T-helper 2 cell (primary cell): ENCODE measurements at places on chromosomes 12 and 14.

DNA sequence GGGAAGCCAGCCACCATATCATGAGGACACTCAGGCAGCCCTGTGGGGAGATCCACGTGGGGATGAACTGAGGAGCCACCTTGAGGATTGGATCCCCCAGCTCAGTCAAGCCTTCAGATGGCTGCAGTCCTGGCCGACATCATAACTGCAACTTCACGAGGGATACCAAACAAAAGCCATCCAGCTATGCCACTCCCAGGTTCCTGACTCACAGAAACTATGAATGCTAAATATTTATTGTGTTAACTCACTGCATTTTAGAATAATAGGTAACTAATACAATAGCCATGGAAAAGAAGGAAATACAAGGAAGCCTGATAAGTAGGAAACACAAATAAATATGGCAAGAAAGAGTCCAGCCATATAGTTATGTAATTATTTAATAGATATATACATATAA is 42.1 kb upstream of the FAM222A start:
- DNase-seq, result no peak

DNA sequence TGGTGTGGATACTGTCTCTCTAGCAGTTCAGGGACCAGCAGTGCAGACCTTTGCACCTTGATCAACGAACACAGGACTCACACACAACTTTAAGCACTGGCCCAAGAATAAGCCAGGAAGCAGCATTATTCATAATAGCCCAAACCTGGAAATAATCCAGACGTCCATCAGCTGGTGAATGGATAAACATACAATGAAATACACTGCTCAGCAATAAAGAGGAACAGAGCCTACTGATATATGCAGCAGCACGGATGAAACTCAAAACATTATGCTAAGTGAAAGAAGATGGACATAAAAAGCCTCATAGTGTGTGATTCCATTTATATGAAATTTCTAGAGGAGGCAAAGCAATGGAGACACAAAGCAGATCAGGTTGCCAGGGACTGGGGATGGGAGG is 303.9 kb upstream of the FKBP4 start:
- DNase-seq, result no peak

- DNase-seq, result no peak
Measured at GRCh38 chr14:86404425-86404824, 874.5 kb downstream of the FLRT2 start.

DNA sequence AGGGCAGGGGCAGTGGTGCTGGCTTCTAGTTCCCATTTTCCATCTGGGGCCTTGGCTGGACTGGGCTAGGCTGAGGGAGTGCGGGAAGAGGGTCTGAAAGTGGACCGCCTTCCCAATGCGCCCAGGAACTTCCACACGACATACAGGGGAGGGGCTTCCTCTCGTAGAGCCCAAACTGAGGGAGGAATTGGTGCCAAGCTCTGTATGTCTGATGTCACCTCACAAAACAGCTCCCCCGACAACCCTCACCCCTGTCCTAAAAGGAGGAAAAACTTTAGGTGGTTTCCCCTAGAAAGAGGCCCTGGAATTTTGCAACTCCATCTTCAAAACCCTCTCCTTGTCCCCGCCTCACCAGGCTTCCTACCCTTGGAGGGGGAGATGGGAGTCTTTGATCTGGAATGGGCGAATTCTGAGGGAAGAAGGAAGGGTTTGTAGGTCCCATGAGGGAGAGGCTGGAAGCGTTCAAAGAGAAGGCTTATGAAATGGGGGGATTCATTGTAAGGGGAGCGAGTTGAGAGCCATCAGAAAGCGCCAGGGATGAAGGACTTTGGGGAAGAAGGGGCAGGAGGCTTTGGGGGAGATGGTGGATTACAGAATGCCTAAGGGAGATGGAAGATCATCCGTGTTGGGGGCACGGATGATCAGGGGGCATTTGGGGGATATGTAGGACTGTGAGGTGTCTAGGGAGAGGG is 844 bp downstream of the GLTP start:
- no peak for DNase-seq

DNA sequence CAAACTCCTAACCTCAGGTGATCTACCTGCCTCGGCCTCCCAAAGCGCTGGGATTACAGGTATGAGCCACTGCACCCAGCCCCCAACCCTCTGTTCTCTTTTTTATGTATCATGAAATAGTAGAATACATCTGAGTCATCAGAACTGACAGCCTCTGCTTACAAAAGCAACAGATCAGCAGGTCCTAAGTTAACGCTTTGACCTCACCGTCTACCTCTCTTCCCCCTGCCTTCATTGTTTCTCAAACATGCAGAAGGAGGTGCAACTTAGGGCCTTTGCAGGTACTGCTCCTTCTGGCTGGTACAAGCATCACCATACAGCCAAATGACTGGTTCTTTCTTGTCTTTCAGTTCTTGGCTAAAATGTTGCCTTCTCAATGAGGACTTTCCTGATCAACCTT is 249.2 kb downstream of the PAWR start:
- DNase-seq, result no peak

DNA sequence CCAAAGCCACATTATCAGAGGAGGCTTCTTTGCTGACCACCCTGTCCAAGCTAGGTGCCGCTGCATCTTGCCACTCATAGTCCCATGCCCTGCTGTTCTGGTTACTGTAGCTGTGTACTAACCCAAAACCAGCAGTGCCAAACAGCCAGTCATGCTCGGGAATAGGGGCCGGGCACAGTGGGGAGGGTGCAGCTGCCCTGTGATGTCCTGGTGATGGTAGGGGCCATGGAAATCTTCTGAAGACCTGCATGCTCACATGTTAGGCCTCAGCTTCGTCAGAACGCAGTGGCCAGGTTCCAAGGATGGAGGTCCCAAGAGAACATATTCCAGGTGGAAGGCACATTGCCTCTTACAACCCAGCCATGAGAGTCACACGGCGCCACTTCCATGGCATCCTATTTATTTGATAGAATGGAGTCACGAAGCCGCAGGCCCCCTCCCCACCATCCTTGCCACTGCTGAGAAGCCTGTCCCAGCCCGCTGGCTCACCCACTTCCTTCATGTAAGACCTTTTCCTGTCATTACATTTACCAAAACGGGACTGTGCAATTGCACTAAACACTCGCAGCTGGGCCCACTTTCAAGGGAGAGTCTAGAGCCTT is 48.5 kb downstream of the FAM222A start:
- DNase-seq, result no peak

GRCh38 chr12:131177599-131177998 is 223.9 kb downstream of the ADGRD1 start:
- no peak for DNase-seq

DNA sequence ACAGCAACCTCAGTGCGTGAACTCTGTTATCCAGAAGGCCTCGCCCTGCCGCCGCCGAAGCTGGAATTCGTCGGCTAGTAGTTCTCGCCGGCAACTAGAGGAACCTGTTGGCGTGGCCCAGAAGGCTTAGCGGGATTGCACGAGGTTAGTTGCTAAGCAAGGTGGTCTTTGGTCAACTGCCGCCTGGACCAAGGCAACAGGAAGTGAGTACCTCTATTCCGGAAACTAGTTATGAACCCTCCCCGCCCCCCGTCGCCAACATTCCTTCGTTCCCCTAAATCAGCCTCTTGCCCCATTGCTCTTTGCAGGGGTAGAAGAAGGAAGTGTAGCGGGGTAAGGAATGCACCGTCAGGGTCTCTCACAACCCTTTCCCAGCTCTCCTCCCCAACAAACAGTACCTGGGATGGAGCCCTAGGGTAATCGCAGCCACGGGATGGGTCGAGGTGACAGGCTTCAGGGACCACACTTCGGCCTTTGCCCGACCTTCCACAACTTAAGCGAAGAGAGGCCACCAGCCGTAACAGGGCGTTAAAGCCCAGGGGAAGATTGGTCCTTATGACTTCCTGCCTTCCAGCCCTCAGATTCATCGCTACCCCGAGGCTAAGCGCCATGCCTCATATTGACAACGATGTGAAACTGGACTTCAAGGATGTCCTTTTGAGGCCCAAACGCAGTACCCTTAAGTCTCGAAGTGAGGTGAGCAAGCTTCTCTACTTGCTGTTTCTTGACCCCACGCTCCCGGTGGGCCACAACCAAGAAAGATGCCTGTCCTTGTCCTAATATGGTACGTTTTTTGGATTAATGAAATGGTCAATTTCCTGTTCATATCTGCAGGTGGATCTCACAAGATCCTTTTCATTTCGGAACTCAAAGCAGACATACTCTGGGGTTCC is at the start of gene GMPR2:
Gene GMPR2, plus strand, starts transcription at position 285 of the 893 bp plus-strand sequence. Its CDS starts 325 bp downstream, at position 610.
- peak; percentile 46 for DNase-seq

DNA sequence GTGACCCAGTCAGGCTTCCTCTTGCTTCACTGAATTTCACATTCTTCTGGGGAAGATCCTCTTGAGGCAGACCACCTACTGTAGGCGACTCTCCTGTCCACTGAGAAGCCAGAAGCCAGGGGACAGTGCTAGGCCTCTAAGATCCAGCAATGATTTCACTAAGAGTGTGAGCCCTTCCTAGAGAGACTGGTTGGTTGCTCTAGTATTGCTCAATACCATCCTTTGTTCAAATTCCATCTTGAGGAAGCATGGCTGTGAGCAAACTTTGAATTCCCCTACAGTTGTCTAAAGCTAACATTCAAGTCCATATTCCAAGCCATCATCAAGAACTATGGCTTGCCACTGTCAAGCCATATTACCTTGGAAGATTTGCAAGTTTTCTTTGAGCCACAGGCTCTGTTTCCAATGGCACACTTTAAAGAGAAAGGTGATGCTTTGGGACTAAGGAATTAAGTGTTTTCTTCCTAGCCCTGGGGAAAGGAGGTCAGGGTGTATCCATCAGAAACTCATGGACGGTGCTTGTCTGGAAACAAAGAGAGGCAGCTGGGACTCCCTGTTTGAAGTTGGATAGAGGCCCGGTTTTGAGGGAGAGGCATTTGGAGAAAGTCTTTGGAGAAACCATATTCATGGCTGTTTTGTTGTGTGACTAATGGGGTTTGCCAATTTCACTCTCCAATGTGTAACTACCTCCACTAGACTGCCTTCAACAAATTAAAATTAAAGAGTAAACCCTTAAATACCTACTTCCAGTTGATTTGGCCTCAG is 1217.9 kb downstream of the VRK1 start:
- no peak for DNase-seq

- no peak for DNase-seq
Measured at GRCh38 chr12:109277899-109278762, 31.0 kb downstream of the FOXN4 start.

GRCh38 chr14:50678163-50678562 is 10.1 kb upstream of the SAV1 start:
- DNase-seq, result no peak

GRCh38 chr12:100266585-100266834 is 369 bp downstream of the DEPDC4 start:
- peak; percentile 87 for DNase-seq

GRCh38 chr14:100866666-100867630 is 36.6 kb downstream of the RTL1 start:
- no peak for DNase-seq

DNA sequence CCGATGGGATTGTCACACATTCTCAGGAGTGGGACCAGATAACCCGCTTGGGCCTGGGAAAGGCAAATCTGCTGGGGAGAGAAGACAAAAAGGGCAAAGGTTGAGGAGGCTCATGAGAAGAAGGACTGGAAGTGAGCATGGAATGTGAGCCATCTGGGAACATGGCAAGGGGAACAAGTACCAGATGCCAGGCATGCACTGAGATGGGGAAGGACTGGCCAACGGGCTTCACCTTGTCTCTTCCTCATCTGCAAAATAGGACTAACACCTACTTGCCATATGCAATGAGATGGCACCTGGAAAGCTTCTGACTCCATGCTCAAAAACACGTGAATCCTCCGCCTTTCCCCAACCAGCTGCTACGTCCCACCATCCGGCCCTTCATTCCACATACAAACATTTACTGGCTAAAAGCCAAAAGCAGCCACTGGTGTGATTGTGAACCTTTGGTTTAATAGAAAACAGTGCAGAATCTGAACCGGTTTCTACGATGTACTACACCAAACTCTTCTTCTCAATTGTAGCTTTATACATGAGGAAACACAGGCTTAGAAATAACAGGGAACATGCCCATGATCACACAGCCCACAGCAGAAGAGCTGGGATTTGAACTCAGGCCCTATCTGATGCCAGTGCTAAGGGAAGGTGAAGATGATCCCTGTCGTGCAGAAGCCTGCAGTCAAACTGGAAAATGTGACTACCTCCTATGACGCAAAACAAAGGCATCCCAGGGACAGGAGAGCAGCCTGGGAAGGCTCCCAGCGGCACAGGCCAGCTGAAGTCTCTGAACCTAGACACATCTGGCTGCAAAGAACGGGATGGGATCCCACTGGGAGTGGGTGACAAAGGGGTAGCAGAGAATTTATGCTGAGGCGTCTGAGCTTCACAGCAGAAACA is 112.1 kb downstream of the TTC7B start:
- DNase-seq, result no peak

DNA sequence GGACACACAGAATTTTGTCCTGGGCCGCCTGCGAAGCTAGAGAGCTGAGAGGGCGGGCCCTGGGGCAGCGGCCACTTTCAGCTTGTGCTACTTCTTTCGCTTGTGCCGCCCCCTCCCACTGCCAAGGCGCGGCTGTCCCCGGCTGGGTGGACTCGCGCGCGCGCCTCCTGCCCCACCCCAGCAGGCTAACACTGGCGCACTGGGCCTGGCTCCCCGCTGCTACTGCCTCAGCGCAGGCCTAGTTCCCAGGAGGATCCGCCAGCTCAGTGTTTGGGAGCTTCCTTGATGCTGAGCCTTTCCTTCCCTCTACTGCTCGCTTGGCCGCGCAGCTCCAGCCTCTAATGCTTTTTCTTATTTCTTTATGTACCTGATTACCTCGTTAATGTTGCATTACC is 27.4 kb upstream of the METAP2 start:
- DNase-seq, result no peak

DNA sequence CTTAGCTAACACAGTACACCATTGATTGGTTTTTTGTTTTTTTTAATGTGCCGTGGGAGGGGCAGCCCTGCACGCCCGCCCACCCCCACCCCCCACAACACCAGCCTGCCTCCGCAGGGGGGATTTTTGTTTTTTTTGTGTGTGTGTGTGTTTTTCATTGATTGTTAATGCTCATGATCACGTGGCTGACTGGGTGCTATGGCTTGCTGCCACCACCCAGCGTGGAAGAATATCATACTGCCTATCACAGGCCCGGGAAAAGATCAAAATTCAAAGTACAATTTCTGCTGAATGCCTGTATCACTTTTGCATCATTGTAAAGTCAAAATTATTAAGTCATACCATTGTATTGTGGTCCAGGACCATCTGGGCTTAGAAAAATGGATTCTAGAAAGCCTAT is 8.3 kb downstream of the RESF1 start:
- DNase-seq, result no peak

DNA sequence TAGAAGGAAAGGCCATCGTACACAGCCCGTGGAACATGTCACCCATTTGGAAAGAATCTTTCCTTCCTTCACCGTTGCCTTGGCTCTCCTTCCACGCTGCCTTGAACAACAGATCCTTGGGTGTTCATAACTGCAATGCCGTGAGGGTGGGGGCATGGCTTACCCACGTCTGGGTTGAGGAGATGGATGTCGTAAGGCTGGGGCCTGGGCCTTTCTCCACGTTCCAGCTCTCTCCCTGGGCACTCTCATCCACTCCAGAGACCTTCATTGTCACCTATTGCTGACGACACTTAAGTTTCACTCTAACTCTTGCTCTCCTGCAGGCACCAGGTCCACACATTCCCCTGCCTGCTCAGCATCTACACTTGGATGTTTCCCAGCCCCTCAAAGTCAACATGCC is 19.4 kb downstream of the ANO2 start:
- DNase-seq, result no peak
